ENCODE measurements at places on chromosomes 16 and 17.

DNA sequence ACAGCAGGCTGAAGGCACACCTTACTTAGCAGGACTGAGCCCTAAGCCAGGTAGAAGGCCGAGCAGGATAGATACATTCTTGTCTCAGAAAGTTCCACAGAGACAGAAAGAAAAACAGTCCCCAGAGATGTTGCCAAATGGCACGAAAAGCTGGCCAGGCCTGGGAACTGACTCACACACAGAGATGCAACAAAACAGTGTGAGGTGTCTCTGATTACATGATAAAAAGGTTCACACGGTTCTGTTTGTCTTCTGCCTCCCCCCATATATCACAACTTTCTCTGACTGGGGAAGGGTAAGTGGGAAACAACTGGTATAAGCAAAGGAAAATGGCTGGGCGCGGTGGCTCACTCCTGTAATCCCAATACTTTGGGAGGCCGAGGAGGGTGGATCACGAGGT, 1.7 kb downstream of the WBP2 start:
- no peak for DNase-seq

- no peak for DNase-seq
Measured at GRCh38 chr17:41540921-41541625, 13.0 kb upstream of the KRT19 start.

- DNase-seq: no peak
Measured at GRCh38 chr17:5813357-5813756, 229.0 kb upstream of the NLRP1 start.

DNA sequence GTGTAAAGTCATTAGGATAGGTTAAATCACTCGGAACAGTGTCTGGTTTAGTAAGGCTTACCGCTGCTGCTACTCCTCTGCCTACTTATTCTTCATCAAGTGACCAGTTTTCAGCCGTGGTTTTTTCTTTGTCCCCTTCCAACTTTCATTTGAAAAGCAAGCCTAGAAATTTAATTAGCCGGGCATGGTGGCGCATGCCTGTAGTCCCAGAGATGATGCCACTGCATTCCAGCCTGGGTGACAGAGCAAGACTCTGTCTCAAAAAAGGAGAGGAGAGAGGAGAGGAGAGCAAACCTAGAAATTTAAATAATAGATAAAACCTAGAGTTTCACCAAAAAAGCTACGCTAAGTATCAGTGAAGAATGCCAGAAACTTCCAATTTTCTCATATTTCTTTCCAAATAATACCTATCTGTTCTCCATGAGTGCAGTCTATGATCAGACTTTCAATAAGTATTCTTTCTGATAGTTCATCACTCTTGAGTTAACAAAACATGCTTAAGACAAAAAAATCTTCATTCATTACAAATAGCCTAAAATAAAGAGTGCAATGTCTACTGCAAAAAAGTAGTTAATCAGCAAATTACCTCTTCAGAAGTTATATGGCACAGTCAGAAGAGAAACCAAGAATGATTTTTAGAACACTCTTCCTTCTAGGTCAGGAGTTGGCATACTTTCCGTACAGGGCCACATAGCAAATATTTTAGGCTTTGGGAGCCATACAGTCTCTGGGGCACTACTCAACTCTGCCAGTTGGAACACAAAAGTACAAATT, 15.1 kb downstream of the ANKFY1 start:
- DNase-seq: no peak

- no peak for DNase-seq
Measured at GRCh38 chr17:61322325-61323002, 77.2 kb upstream of the TBX2 start.

Data from HEK293T (cell line).